ENCODE measurements at places on chromosomes 7 and 10.

DNA sequence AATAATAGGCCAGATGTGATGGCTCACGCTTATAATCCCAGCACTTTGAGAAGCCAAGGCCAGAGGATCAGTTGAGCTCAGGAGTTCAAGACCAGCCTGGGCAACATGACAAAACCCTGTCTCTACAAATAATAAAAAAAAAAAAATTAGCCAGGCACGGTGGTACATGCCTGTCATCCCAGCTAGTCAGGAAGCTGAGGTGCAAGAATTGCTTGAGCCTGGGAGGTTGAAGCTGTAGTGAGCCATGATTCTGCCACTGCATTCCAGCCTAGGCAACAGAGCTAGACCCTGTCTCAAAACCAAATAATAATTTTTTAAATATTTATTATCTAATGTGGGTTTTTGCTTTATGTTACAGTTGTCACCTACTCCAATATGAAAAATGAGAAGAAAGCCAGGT, 178.9 kb downstream of the ADK start:
- DNase-seq: no peak

- no peak for DNase-seq
Measured at GRCh38 chr10:112801748-112802147, 148.3 kb upstream of the TCF7L2 start.

- no peak for DNase-seq
Measured at GRCh38 chr7:80133361-80134114, 1.1 kb upstream of the GNAI1 start.

DNA sequence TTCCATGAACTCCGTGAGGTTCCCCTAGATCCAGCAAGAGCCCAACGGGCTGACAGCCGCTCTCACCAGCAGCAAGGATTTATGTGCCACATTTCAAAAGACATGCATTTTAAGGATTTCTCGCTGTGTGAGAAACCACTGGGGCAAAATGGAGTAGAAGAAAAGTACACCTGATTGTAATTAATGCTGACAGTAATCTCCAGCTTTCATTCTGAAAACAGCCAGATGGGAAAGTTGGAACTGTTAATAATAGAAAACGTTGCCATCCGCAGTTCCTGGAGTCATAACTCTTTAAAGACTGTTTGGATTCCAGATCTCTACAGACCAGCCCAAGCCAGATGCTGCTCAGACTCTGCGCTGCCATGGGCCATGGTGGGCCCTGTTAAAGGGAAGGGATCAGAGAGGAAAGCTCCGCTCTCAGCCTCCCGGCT, 216.9 kb upstream of the GLI3 start:
- DNase-seq: no peak

GRCh38 chr7:897771-898376, 21.5 kb downstream of the GET4 start:
- no peak for DNase-seq

DNA sequence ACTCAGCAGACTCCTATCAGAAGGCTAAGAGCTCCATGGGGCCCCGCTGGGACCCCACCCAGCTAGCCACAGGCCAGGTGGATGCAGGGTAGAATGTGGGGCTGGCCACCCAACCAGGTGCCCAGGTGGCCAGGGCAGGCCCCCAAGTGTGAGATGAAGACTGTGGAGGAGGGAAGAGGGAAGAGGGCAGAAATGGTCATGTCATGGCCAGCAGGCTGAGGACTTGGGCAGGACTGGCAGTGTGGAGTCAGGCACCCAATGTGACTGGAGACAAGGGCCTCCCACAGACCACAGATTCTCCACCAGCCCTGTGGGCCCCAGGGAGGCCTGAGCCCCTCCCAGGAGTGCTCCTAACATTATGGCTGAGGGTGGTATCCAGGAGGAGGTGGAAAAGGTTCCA, 141.6 kb downstream of the TNS3 start:
- DNase-seq: no peak

DNA sequence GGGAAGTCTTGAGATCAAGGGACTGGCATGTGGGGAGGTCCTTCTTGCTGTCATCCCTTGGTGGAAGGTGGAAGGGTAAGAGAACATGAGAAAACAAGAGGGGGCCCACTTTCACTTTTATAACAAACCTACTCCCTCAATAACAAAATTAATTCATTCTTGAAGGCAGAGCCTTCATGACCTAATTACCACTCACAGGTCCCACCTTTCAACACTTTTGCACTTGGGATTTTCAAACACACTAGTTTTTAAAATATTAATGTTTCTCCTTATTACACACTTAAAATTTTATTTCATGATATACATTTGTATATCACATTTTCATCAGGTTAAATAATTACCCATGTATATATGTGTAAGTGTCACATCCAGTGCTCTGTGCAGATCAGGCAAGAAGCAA, 2.0 kb downstream of the ST7 start:
- no peak for DNase-seq

DNA sequence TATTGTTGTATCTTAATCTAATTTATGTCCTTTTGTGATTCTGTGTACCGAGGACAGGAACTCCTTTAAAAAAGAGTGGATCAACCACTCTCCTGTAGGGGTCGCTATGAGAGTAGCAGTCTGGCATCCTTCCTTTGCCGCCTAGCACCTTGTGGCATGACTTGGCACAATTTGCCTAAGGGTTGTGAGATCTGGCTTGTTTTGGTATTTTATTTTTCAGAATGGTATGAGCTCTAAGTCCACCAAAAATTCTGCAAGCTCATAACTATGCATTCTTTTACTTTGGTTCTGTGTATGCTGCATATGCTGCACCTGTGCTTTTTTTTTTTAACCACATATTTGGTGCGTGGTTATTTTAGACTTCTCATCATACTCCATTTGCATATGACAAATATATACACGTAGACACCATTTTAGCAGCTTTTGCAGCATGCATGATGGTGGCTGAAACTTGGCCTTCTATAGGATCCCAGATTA, 112.8 kb downstream of the CDK14 start:
- no peak for DNase-seq

GRCh38 chr10:133131734-133132472, 28.1 kb upstream of the KNDC1 start:
- DNase-seq: no peak

GRCh38 chr10:47452495-47453140, 31.3 kb downstream of the ANXA8 start:
- DNase-seq: no peak

DNA sequence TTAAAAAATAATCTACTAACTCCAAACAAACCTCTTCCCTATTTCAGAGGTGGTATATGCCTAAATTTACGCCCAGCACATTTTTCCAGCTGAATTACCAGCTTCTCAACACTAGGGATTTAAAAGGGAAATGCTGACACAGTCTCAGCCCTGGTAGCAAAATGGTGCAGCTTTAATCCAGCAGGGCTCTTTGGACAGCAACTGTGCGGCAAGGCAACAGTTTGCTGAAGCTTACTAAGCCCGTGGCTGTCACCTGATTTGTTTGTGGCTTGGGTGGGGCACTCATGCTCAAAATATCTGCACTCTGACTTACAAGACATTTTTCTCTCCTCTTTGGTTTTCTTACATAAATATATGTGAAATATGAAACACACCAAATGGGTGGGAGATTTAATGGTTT, 206.7 kb downstream of the POU6F2 start:
- no peak for DNase-seq

- DNase-seq: no peak
Measured at GRCh38 chr7:88437132-88437531, 130.4 kb upstream of the STEAP4 start.

GRCh38 chr7:51471210-51471980, 154.8 kb upstream of the COBL start:
- peak; percentile 74 for DNase-seq

DNA sequence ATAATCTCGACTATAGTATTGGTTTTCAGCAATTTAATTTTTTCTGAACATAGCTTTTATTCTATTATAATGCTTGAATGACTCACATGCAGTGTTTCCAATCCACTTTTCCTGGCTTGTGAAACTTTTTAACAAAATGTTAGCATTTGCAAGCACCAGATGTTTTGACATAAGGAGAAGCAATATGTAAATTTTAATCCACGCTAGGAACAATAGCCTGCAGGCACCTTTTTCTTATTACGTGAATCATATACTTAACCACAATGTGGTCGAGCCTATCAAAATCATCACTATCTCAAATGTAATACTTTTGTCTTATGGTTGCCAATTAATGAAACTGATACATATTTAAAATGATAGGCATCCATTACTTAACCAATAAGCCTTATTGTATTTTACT, 97.1 kb downstream of the TFEC start:
- no peak for DNase-seq

DNA sequence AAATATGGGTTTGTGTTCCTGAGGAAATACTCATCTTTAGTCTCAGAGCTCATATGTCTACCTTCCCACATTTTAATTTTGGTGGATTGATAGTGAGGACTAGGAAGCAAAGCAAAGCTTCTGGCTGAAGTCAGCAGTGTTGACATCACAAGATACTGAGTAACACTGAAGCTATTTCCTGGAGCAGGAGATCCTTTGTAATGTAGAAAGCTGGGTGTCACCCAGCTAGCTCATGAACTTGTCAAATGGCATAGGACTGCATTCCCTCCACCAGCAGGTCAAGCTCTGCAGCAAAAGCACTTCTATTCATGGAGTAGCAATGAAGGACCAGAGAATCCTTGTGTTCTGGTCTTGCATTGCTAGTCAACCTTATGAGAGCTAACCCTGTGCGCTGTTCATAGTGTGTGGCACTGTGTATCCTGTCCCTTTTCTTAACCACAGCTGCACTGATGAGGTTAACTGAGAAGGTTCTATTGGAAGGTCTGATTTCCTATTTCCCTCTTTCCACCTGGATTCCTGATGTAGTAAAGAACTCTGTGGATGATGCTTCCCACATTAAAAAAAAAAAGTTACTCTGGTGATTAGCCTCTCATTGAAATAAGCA, 94.8 kb upstream of the ZNF804B start:
- no peak for DNase-seq

GRCh38 chr10:103429647-103430046, 22.5 kb downstream of the CALHM2 start:
- no peak for DNase-seq

GRCh38 chr7:10973942-10974911, 555 bp downstream of the PHF14 start:
- peak; percentile 43 for DNase-seq

GRCh38 chr10:96541921-96542320, 28.2 kb upstream of the TLL2 start:
- DNase-seq: no peak

- no peak for DNase-seq
Measured at GRCh38 chr10:70963271-70963670, 74.9 kb upstream of the PCBD1 start.

DNA sequence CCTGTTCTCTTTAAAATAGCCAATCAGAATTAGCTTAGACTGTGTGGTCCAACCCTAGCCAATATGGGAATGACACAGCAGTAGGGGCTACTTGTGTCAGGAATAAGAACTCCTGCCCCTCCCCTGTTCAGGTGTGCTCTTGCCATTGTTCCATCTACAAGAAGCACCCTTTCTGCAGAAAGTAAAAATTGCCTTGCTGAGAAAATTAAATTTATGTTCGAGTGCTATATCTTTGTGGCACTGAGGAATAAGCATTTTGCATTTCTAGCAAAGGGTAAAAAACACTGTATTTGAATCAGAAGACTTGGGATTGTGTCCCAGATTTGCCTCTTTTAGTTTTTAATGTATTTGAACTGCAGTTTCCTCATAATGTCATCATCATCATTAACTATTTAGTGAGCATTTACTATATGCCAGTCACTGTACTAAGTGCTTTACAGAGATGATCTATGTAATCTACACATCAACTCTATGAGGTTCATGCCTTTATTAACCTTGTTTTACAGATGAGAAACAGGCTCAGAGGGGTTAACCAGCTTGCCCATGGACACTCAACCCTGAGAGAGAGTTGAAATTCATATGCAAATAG, 28.9 kb upstream of the XRCC2 start:
- DNase-seq: no peak

- no peak for DNase-seq
Measured at GRCh38 chr7:57437581-57437980, 12.4 kb upstream of the ZNF716 start.

GRCh38 chr10:70363971-70364771, 18.3 kb downstream of the LRRC20 start:
- peak; percentile 77 for DNase-seq

DNA sequence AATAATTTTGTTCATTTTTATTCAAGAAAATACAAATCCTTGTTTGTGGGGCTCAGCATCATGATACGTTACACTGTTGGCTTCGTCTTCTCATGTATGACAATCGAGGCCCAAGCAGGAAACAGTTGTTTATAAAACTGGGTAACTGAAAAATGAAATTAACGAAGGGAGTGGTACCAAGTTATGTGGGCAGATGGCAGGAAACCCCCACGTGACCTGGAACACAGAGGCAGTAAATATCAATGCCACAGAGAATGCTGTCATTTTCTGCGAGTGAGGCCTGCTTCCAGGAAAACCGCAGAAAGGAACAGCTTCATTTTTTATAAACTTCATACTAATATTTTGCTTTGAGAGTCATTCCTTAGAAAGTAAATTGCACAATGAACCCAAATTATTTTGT, 201.0 kb upstream of the ADARB2 start:
- no peak for DNase-seq

DNA sequence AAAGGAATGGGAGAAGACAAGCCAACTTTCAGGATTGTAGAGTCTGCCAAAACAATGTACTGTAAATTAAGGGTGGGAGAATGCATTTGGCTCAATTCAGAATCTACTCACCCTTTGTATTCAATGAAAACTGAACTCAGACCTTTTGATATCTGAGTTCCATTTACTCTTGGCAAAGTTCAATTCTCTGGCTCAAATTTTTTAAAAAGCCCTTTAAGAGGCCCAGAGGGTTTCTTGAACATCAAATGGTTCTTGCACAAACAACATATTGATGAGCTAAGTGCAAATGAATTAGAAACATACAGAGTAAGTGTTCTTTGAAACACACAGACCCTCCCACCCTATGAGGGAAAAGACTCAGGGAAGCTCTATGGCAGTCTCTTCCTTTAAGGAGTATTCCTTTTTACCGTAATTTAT, 5.2 kb upstream of the XPNPEP1 start:
- DNase-seq: no peak

DNA sequence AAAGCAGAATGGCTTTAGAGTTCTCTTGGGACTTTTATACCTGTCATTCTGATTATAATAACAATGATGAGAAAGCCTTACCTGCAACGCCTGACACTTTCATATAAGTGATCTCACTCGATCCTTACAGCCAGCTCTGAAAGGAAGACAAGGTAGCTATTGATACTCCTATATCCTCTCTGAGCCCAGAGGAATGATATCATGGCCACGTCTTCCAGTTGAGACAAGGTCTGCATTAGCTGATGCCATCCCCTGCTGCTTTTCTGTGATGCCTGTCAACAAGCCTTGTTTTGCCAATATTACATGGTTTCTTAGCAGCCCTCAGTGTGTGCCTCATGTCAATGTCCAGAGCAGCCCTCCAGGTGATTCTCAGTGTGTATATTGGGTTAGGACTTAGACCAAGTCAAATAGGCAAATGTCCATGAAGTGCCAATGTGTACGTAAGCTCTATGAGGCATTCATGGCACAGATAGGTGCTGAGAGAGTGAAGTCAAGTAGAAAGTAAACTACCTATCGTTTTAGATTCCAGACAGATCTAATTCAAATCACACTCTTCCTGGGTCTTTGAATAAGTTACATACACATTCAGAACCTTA, 405.9 kb downstream of the ADRA2A start:
- no peak for DNase-seq

- no peak for DNase-seq
Measured at GRCh38 chr7:131797841-131798240, 241.4 kb upstream of the PODXL start.

Data from anterior cingulate cortex (tissue), 58 donors.